HFF-Myc (cell line): ENCODE measurements at places on chromosomes 16 and 17.

DNA sequence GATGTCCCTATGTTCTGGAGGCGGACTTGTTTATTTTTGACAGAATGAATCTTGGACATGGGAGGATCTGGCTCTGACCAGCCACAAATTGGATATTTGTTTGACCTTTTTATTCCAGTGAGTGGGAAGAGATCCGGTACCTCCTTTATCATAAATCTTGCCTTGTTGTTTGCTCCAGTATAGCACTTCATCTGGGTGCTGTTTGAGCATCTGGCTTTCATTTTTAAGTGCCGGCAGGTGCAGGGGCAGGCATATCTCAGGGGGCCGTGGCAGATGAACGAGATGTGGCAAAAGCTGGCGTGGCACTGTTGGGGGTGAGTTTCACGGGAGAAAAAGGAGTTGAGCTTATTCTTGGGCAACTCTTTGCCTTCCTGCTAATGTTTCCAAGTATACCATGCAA lies 37.8 kb downstream of the MSI2 start:
- DNase-seq: no peak

DNA sequence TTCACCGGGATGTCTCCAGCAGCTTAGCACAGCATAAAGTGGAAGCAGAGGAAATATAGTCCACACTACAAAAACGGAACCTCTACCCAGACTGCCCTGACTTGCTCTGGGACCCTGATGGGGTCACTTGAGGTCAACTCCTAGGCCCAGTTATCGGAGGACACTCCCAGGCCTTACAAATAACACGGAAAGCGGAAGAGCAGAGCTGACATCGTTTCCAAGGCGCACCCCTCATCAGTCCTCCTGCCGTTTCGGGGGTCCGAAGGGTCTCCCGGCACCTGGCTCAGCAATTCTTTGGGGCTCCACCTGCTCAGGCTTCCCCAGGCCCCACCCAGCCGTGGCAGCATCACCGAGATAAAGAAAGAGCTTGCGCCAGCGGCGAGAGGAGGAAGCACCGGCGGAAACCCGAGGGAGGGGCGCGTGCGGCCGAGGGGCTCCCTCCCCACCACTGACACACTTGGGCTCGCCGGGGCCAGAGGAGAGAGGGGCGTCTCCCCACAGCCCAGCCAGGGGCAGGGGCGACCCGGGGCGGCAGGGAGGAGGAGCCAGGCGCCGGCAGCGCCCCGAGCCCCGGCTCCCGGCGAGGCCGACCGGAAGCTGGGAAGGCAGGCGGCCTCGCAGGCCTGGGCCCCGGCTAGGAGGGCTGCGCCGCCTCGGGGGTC lies 727 bp downstream of the CORO7 start:
- DNase-seq: no peak

DNA sequence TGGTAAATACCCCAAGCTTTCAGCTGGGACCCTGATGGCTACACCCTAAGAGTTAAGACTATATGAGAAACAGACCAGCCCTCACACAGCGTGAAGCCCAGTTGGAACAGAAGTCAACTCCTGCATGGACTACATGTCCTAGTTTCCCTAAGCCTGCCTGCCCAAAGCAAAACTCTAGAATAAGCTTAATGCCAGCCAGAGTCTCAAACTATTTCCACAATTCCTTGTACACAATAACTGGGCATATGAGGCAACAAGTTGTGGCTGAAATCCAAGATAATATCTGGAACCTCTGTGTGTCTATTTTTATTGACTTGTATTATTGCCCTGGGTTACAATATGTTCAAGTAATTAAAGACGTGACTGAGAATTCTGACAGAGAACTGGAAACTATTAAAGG lies 19.4 kb downstream of the MYH10 start:
- DNase-seq: no peak

GRCh38 chr16:10318798-10319500 lies 66.9 kb upstream of the ATF7IP2 start:
- no peak for DNase-seq

DNA sequence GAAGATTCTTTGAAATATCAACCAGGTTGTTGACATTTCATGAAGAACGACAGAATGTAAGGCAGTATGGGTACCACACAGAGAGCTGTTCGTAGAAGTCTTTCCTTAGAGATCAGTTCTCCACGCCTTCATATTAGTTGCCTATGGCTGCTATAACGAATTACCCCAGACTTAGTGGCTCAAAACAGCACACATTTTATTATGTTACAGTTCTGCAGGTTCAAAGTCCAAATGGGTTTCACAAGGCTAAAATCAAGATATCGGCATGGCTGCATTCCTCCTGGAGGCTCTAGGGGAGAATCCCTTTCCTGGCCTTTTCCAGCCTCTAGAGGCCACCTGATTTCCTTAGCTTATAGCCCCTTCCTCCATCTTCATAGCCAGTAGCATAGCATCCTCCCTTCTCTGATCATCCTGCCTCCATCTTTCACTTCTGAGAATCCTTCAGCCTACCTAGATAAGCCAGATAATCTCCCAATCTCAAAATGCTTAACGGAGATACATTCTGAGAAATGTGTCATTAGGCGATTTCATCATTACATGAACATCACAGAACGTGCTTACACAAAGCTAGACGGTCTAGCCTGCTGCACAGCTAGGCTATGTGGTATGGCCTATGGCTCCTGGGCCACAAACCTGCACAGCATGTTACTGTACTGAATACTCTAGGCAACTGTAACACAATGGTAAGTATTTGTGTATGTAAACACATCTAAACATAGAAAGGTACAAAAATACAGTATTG lies 26.0 kb downstream of the ERCC4 start:
- DNase-seq: no peak

DNA sequence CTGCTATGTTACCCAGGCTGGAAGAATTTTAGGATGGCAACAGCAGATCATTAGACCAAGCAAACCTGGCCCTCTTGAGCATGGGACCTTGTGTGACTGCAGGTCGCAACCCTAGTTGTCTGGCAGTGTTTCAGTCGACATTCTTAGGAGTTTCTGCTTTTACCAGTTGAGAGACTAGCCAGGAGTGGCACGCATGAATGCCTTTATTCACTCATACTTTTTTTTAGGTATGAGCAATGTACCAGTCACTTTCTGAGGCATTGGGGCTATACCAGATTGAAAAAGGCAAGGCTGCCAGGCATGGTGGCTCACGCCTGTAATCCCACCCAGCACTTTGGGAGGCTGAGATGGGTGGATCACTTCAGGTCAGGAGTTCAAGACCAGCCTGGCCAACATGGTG lies 28.2 kb upstream of the HAS3 start:
- DNase-seq: no peak

- no peak for DNase-seq
These were observed 113.2 kb downstream of the CCDC182 start for GRCh38 chr17:57631871-57632270.
